ENCODE measurements at places on chromosomes 2 and 18.

DNA sequence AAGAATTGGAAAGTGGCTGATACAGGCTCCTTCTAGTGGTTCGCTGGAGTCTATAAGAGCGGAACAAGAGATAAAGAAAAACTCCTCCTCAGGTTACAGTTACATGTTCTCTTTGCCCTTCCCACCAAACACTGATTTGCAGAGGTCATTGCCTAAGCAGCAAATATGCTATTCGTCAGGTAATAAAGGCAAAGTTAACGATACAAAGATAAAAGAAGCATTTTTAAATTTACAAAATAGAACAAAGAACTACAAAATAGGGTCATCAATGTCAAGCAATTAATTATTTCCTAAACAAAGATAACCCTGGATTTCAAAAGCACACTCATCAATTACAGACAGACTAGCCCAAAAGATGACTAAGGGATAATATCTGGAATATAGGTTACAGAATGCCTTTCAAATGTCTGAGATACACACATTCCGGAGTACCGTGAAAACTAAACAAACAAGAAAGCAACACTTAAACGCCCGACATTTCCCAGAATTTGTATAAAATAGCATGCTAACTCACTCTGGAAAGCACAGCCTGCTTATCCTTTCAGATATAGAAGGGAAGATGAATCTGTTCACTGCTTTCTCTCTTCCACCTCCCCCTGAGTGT lies 186.4 kb downstream of the MREG start:
- no peak for DNase-seq

- no peak for DNase-seq
Observed at GRCh38 chr2:159516241-159516758, 100.0 kb downstream of the BAZ2B start.

DNA sequence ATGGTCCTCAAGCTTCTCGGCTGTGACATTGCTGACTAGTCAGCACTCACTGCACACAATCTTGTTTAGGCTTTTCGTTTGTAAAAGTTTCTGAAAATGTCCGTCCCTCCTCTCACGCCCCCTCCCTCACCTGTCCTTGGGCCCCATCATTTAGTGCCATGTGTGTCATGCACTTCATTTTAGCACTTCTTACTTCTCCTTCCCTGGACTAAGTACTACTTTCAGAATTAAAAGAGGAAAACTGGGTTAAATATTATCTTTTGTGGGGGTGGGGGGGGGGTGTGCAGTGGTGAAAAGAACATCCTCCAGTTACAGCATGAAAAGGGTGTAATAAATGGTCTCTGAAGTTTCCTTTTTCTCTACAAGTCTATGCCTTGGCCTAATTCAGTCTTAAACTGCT lies 182.0 kb upstream of the SP5 start:
- no peak for DNase-seq

- DNase-seq: no peak
Observed at GRCh38 chr2:223779877-223780276, 57.5 kb downstream of the AP1S3 start.

GRCh38 chr2:129193961-129194360 lies 785.5 kb upstream of the RAB6C start:
- DNase-seq: no peak

DNA sequence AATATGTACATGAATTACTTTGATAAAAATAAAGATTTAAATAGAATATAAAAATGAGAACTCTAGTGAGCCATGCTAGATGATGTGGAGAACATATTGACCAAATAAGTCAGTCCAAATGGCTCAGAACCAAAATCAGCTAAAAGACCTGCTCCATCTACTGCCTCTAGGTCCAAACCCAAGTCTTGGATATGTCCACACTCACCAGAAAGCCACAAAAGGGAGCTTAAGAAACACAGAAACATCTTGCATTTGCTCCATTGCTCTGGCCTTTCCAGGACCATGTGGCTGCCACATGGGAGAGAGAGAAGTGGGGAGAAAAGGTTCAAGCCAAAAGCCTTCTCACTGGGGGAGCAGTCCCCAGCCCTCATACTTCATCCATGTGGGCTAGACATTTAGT lies 272.5 kb downstream of the DYSF start:
- DNase-seq: no peak

GRCh38 chr2:232581725-232582124 lies 31.2 kb downstream of the EIF4E2 start:
- DNase-seq: no peak

DNA sequence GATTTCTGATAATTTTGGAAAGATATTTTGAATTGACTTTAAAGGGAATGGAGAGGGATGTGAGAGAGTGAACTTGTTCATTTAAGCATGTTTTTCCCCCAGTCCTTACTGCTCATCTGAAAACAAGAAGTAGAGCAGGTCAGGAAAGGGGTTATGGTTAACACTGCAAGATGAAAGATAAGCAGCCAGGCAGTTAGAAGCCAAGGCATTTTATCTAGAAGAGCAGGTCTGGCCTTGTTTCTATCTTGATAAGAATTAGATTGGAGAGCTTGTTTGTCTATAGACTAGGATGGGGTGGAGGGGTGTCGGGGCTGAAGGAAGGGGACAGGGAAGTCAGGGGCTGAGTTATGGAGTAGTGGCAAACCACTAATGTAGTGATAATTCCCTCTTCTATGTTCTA lies 171.6 kb downstream of the IKZF2 start:
- no peak for DNase-seq

DNA sequence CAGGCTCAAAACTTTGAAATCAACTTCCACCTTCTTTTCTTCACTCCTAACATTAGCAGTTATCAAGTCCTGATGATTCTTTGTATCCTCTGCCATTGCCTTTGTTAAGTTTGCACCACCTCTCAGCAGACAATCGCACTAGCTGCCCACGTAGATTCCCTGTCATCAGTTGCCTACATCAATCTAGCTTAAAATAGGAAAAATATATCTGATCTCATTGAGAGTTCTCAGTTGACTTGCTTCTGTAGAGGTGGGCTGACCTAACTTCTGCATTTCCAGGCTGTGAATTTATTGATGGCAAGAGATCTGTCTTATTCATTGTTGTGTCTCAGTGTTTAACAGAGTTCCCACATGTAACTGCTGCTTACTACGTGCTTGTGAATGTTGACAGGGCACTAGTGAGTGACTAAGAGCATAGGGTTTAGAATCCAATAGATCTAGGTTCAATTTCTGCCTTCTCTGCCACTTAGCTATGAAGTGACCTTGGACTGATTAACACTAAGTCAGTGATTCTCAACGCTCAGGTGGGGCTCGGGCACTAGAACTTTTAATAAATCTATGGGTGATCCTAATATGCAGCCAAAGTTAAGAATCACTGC lies 3.7 kb upstream of the INSIG2 start:
- no peak for DNase-seq

- no peak for DNase-seq
Observed at GRCh38 chr18:76306685-76307292, 188.3 kb downstream of the ZNF516 start.

GRCh38 chr18:24683925-24684324 lies 223.5 kb downstream of the HRH4 start:
- no peak for DNase-seq

- no peak for DNase-seq
Observed at GRCh38 chr2:225040856-225041206, 1.4 kb downstream of the DOCK10 start.

DNA sequence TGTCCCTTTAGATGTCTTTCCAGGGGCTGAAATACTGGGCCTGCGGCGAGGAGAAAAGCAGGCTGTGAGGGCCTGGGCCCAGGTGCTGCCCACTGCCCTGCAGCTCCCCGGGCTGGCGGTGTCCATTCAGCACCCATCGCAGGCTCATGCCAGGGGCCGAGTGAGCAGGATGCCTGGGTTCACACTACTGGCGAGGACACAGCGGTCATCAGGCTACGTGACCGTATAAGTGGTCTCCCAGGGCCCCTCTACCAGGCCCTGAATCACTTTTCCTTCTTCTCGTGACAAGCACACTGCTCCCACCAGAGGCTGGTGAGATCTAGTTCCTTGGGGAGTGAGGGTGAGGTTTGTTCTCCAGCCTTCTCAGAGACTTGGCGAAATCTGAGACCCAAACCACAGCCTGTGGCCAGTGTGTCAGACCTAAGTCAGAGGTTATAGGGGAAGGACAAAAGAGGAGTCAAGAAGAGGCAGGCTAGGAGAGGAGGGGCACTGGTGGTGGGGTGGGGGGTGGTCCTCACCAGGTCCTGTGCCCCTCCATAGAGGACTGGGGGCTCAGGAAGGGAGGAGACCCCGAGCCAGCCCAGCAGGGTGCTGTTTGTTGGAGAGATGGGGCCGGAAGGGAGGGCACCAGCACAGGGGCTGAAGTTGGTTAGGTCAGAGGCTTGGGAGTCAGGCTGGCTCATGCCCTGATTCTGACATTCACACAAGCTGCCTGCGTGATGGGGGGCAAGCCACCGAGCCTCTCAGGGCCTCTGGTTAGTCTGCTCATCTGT lies 6.6 kb upstream of the SEMA4C start:
- no peak for DNase-seq

GRCh38 chr2:128813352-128814034 lies 494.8 kb upstream of the HS6ST1 start:
- DNase-seq: no peak

DNA sequence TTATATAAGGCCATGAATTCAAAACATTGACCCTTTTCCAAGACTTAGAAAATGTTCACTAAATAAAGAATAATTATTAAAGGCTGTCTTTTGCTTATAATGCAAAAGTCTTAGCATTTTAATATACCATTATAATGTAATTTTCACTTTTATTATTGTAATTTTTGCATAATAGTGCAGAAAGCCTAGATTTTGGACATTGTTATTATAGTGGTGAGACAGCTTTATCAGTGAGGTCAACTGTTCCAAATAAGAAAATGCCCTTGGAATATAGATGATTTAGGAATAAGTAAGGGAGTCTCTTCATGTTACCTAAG lies 56.6 kb downstream of the ATIC start:
- DNase-seq: no peak

DNA sequence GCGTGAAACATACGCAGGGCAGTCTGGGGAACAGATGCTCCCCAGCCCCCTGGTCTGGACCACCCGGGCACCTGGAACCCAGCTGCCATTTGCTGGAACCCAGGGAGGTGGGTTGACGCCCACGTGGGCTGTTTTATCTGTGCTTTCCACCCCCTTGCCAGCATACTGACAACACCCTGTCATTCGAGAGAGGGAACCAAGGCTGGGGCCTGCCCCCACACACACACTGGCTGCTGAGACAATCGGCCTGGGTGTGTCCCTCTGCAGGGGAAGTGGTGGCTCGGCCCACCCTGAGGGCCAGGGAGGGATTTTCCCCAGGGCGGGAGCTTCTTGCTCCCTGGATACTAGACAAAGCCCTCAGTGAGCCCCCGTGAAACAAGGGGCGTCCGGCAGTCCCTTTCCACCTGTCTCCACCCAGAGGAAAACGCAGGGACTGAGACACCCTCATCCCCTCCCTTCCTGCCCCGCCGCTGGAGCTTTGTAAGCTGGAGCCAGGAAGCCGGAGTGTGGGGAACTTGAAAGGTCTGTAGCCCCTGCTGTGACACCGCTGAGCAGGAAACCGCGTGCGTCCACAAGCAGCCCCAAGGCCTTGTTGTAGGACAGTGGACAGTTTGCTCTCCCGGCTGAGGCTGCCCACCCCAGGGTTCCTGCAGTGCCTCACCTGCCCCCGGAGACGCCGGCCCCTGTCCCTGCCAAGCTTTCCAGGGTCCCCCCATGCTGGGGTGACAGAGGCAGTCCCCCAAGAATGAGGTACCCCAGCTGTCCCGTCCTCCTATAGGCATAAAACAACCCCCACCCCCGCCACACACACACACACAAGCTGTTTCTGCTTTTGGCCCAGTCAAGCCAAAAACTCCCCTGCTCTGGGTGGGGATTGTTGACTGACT lies 14.1 kb upstream of the KLF11 start:
- peak; percentile 21 for DNase-seq

DNA sequence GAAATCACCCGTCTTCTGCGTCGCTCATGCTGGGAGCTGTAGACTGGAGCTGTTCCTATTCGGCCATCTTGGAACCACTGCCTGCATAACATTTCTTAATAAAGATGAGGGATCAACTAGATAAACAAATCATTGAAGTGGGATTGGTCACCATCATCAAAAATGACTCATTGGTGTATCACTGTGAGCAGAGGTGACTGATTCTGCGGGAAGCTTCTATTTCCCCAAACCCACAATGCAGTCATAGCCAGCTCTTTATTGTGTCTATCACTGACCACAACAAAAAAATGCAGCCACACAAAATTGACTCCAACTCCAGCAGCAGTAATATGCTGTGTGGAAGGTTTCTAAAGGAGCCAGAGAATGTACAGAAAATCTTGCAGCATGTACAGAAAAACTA lies 630.7 kb upstream of the HS6ST1 start:
- no peak for DNase-seq

- no peak for DNase-seq
Observed at GRCh38 chr2:238130111-238130695, 8.3 kb upstream of the KLHL30 start.
